ENCODE measurements at places on chromosomes 16 and 17.

GRCh38 chr17:73541561-73541981, 102.7 kb downstream of the SDK2 start:
- no peak for DNase-seq

- no peak for DNase-seq
Observed at GRCh38 chr17:69978056-69978646, 96.9 kb upstream of the KCNJ16 start.

DNA sequence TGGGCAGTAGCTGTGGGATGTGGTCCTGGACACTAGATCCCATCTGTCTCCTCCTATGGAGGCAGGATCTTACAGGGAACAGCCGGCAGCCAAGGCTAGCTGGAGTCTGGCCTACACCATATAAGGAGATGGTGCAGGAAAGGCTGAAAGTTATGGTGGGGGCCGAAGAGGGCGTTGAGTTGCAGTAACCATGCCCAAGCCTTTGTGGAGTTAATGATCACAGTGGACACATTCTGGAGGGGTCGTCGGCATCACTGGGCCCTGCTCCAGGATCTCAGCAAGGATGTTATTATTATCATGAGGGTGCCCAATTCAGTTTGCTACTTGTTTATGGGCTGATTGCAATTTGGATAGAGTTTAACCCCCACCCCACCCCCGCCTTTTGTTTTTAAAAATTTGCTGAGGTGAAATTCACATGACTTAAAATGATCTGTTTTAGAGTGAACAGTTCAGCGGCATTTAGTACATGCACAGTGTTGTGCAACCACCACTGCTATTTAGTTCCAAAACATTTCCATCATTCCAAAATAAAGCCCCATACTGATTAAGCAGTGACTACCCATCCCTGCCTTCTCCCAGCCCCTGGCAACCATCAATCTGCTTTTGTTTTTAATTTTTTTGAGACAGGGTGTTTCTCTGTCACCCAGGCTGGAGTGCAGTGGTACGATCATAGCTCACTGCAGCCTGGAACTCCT, 184.3 kb upstream of the CACNG3 start:
- no peak for DNase-seq

GRCh38 chr17:9343516-9343915, 232.1 kb downstream of the STX8 start:
- no peak for DNase-seq

- no peak for DNase-seq
Observed at GRCh38 chr17:76431509-76431908, 21.4 kb downstream of the UBE2O start.

DNA sequence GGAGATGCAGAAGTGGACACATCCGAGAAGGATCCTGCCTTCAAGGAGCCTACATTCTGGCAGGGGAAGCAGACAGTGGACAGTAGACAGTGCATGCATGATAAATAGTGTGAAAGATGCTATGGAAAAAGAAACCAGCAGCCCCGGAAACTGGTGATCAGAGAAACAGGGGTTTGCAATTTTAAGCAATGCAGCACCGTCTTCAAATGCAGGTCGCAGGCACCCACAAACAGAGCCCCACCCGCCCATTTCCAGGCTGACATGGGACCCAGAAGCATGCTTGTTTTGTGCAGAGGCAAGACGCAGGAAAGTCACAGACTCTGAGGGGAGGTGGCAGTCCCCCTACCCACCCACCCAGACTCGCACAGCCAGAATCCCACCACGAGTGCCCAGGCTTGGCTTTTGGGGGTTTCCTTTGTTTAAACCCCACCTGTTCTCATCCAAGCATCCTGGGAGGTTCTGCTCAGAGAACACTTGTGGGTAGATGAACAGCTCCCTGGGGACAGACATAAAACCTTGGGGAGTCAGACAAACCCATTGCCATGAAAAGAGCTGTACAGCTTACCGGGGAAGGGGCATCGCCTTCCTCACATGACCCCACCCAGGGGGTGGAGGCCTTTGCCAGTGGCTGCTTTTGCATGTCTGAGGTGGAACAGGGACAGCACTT, 114.3 kb downstream of the MGAT5B start:
- DNase-seq, result no peak

GRCh38 chr17:80147035-80147822, at the start of gene EIF4A3:
Gene EIF4A3 (minus strand): TSS chr17:80147128. CDS start chr17:80146961, 167 bp downstream.
- peak; percentile 87 for DNase-seq

- no peak for DNase-seq
Observed at GRCh38 chr17:56892333-56892732, 21.5 kb downstream of the TRIM25 start.

- DNase-seq, result no peak
Observed at GRCh38 chr17:43759836-43760235, 1.2 kb upstream of the SOST start.

DNA sequence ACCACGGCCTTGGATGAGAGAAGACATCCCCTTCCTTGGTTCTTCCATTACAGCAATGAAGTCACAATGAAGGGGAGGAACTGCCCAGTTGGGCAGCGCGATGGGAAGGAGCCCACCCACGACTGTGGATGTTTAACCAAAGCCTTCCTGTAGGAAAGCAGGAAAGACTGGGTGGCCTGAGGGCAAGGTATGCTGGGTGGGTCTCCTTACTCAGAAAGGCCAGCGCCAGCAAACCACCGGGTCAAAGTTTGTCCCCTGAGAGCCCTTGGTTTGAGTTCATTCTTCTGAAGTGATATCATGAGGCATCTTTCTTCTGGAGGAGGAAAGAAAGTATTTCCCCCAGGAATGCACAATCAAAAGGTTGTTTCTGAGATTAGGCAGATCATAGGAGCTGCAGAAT, 105.2 kb downstream of the C16orf95 start:
- no peak for DNase-seq

DNA sequence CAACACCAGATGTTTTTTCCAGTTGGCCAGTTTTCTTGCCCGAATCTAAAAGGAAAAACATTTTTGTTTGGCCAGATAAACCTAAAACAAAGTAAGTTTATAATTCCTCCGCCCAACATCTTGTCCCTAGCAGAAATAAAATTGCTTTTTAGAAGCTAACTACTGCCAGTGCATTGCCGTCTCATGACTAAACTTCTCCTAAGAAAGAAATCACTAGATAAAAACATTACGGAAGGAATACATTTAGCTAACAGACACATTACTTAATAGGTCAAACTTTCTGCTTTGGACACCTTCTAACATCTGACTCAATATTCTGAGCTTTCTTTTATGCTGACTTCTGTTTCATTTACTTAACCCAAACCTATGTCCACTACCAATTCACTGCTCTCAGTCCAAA, 36.2 kb downstream of the FBXL20 start:
- DNase-seq, result no peak

GRCh38 chr16:31094088-31094423, 541 bp downstream of the VKORC1 start:
- DNase-seq, result no peak

GRCh38 chr17:61245706-61246135, 153.9 kb upstream of the TBX2 start:
- DNase-seq, result no peak

GRCh38 chr16:29986231-29986630, 9.2 kb downstream of the HIRIP3 start:
- no peak for DNase-seq

DNA sequence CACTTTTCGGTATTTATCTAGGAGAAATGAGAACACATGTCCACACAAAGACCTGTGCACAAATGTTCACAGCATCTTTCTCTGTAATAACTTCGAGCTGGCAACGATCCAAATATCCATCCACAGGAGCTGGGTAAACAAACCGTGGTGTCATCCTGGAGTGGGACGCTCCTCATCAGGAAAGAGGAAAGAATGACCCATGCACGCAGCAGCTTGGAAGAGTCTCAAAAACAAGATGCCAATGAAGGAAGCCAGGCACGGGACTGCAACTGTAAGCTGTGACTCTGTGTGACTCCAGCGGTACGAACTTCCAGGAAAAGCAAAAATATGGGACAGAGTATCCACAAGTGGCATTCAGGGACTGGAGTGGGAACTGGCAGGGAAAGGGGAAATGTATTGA, 36.7 kb upstream of the CIBAR2 start:
- DNase-seq, result no peak

Measured in NCI-H1417 treated with DMSO at 0.1 percent for 48 hours (cell line).